Thymus (tissue), 14 donors: ENCODE measurements at places on chromosomes 5 and 9.

GRCh38 chr9:36717276-36717675 is 144.6 kb downstream of the MELK start:
- no peak for DNase-seq

DNA sequence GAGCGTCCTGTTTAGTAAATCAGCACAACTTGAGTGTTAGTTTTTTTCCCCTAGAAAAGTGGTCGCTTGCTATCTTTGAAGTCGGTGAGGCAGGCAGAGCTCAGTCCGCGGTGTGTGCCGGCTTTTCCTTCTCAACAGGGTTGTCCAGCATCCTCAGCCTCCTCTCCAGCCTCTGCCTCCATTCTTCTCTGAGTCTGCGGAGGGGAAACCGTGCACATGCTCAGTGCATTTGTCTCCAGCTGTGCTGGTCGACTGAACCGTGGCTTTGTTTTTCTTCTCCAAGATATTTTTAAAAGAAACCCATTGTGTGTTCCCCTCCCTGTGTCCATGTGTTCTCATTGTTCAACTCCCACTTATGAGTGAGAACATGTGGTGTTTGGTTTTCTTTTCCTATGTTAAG is 25.3 kb downstream of the FAM240B start:
- DNase-seq: no peak

GRCh38 chr9:13284011-13284410 is 4.5 kb upstream of the MPDZ start:
- no peak for DNase-seq

DNA sequence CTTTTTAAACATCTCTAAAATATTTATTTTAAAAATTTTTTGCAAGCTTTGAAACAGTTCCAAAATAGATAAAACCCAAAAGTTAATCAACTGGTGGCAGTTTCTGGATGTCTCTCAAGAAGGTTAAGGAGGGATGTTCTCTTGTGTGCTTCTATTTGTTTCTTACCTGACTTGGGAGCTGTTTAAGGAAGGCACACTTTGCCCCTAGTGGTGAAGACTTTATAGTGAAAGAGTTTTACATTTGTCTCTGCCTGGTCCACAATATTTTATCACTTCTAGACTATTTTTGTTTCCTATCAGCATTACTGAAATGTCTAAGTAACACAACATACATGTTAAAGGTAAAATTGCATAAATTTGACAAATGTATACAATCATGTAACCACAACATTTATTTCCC is 552.8 kb downstream of the SEMA5A start:
- no peak for DNase-seq

- no peak for DNase-seq
These were observed 51.9 kb downstream of the C5orf15 start for GRCh38 chr5:133916479-133916878.

GRCh38 chr5:180140571-180140970 is 68.4 kb downstream of the RASGEF1C start:
- DNase-seq: no peak

DNA sequence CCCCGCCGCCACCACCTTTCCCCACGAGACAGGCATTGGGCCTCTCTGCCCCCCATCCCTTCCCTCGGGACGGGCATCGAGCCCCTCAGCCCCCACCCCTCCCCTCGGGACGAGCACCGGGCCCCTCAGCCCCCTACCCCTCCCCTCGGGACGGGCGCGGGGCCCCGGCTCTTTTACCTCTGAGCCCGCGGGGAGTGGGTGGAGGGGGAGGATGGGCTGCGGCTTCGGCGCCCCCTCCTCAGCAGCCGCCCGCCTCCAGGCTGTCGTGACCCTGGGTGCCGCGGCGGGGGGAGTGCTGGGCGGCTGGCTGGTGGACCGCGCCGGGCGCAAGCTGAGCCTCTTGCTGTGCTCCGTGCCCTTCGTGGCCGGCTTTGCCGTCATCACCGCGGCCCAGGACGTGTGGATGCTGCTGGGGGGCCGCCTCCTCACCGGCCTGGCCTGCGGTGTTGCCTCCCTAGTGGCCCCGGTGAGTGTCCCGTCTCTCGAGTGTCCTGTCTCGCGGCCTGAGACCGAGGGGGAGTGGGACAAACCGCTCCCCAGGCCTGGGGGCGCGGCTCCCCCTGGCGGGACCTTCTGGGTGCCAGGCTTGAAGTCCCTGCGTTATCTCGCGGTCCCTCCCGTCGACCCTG is 791 bp downstream of the SLC2A8 start:
- DNase-seq: no peak

DNA sequence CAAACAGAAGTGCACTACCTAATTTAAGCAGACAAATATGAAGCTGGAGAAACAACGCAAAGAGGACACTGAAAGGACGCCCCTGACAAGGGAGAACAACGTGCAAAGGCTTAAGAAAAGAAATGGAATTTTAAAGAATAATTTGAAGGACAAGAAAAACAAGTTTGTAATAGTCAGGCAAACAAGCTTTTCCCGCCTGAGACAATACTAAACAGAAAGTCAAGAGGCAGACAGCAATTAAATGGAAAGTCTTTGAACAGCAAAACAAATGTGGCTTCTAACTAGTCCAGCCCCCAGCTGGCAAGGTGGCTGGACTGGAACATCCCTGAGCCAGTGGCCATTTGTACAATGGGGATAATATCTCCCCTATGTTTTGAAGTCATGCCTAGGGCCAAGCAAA is 63.3 kb downstream of the SIL1 start:
- DNase-seq: no peak
